Naive thymus-derived CD4-positive, alpha-beta T cell (primary cell): ENCODE measurements at places on chromosomes 7 and 10. TPM values are rescaled to one million over a fixed set of nuclear protein-coding genes. Genes with fewer than 3 reads are reported as not detected.

GRCh38 chr10:109996766-109997171, 11.0 kb upstream of the ADD3 start:
- DNase-seq: no peak

GRCh38 chr10:23174074-23174976, 17.8 kb upstream of the PTF1A start:
- no peak for DNase-seq

DNA sequence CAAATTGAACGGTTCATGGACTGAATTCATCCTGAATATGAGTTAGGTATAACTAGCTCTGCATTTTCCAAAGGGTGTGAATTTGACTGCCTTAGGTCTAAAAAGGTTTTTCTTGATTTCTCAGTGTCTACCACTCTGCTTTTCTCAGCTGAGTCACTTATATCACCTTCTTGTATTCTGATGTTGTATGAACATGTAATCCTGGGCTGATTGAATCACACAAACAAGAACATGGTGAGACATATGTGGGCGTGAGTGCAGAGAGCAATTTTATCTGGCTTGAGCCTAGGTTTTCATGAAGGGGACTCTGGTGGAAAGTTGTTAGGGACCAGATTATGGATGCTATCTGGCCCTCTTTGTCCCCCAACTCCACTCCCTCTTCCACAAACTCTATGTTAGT, 239.8 kb downstream of the SUGCT start:
- no peak for DNase-seq

DNA sequence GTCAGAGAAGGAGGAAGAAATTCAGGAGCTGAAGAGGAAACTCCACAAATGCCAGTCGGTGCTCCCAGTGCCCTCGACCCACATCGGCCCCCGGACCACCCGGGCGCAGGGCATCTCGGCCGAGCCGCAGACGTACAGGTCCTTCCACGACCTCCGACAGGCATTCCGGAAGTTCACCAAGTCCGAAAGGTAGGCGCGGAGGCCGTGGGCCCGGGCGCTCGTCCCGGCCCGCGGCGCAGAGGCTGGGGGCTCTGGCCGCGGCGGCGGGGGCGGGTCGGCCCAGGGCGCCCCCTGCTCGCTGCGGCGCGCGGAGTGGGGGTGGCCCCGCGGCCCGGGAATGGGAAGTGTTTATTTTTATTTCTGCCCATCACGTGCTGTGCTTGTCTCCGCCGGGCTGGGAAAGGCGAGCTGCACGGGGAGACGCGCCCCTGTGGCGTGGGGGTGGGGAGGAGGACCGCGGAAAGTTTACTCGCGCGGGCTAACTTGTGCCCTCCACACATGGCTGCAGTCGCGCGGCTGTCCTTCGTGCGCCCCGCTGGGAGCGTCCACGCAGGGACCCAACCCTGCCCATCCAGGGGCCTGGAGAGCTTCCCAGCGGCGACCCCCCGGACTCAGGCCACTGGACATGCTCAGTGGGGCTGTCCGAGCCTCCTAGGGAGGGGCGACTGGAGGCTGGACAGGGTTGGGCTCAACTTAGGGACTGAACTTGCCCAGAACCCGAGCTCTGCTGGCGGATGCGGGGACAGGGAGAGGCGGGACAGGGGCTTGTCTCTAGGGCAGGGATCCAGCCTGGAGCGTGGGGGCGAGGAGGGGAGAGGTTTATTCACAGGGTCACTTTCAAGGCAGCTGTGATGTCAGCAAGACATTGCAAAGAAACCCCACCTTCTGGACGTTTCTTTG, 82.6 kb upstream of the PRKG1 start:
- DNase-seq: no peak

GRCh38 chr7:69430384-69431021, 167.8 kb upstream of the AUTS2 start:
- DNase-seq: no peak

- DNase-seq: no peak
These were observed 17.4 kb upstream of the CYP3A7 start for GRCh38 chr7:99752356-99752755.

DNA sequence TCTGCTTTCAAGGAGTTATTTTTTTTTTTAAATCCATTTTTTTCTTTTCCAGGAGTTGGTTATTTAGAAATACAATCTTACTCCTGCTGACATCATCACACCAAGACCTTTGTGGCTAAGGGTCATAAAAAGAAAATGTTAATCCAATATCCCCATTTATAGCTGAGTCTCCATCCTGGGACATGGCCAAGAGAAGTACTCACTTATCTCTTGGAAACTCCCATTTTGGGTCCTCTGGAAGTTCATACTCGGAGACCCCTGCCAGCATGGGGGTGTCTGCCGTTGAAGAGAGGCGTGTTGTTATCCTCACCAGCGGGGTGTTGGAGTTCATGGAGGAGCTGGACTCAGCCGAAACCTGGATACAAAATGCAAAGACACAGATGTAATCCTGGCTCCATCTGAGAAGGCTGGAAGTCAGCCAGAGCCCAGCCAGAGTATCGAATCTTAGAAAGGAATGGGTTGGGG, 94.6 kb downstream of the FGFR2 start:
- no peak for DNase-seq

DNA sequence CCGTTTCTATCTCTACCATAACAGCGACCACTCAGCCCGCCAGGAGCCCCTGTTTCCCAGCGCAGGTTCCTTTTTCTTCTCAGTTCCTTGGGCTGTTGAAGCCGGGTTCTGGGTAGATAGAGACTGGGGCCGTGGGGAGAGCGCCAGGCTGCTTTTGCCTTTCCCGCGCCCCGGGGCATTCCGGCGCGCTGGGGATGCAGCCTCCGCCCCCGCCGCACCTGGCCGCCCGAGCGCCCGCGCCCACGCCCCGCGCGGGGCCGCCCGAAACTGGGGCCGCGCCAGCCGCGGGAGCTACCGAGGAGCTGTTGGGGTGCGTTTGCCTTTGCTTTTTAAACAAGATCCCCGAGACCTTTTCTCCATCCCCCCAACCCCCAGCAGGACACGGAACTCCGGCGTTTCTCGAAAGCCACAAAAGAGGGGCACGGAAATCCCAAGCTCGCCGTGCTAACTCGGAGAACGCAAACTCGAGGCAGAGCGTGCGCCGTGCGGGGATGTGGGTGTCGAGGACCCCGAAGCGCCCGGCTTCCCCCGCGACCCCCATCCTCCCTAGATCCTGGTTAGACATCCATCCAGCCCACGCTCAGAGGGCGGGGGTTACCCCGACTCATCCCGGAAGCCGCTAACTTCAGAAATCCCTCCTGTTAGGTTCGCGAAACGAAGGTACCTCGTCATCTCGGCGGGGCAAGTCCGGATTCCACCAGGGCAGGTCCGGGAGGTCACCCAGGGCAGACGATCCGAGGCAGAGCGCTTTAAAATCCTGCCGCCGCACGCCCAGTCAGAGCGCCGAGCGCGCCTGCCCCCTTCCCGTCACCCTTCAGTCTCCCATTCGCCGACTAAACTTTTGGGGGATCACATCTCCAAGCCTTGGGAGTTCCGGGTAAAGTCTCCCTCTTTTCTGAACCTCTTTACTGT, 1.0 kb downstream of the GRM8 start:
- DNase-seq: no peak

The GPR15LG gene
- polyA plus RNA-seq: not detected

The COX15 gene
- 37.5 TPM for polyA plus RNA-seq

The GLI3 gene
- not detected for polyA plus RNA-seq

The SLC18A3 gene
- polyA plus RNA-seq: not detected
